ENCODE measurements at places on chromosomes 4 and X. TPM values are rescaled to one million over a fixed set of nuclear protein-coding genes. Genes with fewer than 3 reads are reported as not detected.

Gene CXCL11
- 2.0 TPM for total RNA-seq

Gene ARX
- not detected for total RNA-seq

Gene MTNR1A
- not detected for total RNA-seq

Gene KLKB1
- total RNA-seq = 0.34 TPM

Gene POLN
- 2.7 TPM for total RNA-seq

Gene CENPVL2
- not detected for total RNA-seq

Gene ETDA
- not detected for total RNA-seq

Gene AMER1
- 2.2 TPM for total RNA-seq

Measured in dermis blood vessel endothelial cell (primary cell).